T-helper 9 cell (primary cell): ENCODE measurements at places on chromosomes 3 and 15.

GRCh38 chr3:12941495-12942023 lies 100.2 kb upstream of the RPL32 start:
- no peak for DNase-seq

DNA sequence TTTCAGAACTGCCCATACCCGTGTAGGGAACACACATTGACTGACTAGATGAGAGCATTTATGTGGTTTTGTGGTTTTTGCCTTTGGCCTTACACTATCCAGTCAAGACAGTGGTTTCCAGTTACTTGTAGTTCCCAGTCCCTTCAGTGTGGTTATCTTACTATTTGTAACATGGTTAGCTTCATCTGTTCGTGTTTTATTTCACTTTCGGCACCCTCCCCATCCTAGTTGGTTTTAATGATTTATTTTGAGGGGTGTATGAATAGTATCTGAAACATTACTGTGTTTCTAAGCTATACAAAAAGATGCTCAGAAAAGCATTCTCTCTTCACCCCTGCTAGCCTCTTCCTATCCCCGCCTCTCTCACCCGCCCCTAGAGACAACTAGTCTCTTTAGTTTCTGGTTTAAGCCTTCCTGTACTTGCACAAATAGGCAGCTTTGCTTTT lies 14.1 kb downstream of the LYSMD4 start:
- no peak for DNase-seq

DNA sequence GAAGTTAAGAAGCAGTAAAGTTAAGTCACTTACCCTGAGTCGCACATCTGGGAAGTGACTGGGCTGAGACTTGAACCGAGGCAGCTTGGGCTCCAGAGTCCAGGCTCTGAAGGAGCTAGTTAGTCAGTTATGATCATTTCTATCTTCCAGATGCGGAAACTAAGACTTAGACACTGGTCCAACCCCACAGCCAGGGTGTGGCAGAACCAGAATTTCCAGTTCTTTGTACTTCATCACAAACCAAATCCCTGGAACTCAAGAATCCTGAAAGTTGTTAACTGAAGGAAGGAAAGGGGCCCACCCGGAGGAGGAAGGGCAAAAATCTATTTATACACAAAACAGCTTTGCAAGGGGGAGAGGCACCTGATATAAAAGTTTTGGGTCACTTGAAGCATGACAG lies 389.9 kb downstream of the SHQ1 start:
- no peak for DNase-seq

GRCh38 chr3:69671082-69671952 lies 67.9 kb upstream of the MITF start:
- no peak for DNase-seq

DNA sequence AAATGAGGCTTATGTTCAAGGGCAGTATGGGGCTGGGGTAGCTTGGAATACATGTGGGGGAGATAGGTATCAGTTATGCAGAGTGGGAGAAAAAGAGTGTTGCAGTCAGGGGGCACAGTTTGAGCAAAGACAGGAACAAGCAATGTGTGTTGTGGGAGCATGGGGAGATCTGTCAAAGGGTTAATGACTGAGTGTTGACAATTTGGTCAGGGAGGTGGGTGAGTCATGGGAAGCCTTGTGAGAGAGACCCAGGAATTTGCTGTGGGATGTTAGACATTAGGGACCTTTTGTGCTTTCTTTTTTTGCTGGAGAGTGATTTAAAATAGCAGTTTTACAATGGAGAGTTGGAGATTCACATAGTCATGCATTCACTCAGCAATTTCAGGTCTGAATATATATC lies 221.6 kb upstream of the NR2E3 start:
- no peak for DNase-seq

GRCh38 chr3:110686701-110687100 lies 384.9 kb upstream of the NECTIN3 start:
- DNase-seq, result no peak

DNA sequence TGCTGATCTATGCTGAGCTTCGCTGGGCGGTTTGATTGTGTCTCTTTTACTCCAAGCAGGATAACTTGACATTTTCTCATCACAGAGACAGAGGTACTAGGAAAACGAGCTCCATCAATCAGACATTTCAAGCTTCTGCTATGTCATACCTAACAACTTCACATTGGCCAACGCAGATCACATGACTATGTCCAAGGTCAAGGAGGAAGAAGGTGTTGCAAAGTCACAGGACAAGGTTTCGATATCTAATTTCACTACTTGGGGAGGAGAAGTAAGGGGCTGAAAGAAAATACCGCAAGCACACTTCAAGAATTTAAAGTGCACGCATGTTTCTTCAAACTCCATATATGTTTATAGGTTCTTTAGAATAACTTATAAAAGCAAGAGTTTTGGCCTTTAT lies 425.8 kb downstream of the CHL1 start:
- DNase-seq, result no peak

DNA sequence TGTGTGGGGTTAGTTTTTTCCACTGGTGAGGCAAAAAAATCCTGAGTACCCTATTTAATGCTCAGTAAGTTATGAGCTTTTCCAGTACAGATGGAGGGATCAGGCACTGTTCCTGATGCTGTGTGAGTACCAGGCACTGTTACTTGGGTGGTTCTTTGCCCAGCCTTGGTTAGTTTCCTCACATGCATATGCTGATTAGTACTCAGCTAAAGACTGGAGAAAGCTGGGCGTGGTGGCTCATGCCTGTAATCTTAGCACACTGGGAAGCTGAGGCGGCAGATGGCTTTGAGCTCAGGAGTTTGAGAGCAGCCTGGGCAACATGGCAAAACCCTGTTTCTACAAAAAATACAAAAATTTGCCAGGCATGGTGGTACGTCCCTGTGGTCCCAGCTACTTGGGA lies 210.3 kb upstream of the SGO1 start:
- DNase-seq, result no peak

- DNase-seq, result no peak
Measured at GRCh38 chr15:49242820-49243219, 72.8 kb downstream of the GALK2 start.

GRCh38 chr15:58564981-58565380 lies 133.2 kb downstream of the LIPC start:
- no peak for DNase-seq

GRCh38 chr3:72560846-72561675 lies 287.2 kb downstream of the SHQ1 start:
- DNase-seq, result no peak

DNA sequence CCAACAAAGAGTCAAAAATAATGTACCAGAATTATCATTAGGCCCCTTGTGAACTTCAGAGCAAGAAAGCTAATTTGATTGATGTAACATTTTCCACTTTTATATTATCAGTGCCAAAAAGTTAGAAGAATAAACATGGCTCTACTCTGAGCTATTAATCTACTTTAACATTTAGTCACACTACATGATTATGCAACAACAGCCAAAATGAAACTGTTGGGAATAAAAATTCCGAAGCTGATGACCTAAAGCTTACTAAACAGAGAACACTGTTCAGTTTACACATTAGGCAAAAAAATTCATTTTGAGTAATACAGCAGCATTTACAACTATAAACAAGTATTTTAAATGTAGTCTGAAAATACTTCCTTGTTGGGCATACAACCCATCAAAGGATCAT lies 1134.1 kb downstream of the EPHA3 start:
- no peak for DNase-seq

GRCh38 chr3:12884790-12885582 lies 43.6 kb upstream of the RPL32 start:
- no peak for DNase-seq

DNA sequence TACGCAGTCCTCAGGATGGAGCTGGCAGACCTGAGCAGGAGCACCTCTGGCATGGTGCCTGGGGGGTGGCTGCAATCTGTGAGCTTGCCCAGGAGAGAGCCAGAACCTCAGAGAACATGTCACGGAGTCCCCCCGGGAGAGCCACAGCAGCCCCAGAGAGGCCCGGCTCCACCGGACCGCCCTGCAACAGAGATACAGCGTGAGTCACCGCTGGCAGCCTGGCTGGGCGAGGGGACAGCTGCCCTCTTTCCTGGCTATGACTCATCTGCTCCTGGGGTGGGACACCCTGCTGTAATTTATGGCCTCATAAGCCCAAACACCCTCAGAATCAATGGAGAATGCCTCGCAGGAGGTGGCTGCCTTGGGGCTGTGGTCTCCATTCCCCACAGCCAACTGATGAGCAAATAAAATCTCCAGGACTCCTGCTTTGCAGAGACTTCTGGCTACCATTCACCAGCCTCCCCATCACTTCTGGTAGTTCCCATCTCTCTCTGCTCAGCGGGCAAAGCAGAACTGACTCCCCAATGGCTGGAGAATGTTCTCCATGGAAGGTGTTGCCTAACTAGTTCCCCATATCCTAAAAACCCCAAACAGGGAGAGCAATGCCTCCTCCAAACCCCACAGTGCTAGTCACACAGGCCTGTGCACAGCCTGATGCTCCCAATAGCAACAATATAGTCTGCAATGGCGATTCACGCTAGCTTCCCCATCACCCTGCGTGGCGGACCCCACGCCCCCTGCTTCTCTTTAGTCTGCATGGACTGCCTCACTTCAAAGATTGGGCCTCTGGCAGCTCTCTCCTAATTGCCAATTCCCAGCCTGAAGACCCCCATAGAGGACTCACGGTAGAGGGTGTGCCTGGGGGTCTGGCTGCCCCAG lies 21.6 kb downstream of the ACSBG1 start:
- no peak for DNase-seq
